ENCODE measurements at places on chromosomes 11 and 22.

- DNase-seq, result no peak
Measured at GRCh38 chr11:267491-267994, 10.7 kb upstream of the NLRP6 start.

DNA sequence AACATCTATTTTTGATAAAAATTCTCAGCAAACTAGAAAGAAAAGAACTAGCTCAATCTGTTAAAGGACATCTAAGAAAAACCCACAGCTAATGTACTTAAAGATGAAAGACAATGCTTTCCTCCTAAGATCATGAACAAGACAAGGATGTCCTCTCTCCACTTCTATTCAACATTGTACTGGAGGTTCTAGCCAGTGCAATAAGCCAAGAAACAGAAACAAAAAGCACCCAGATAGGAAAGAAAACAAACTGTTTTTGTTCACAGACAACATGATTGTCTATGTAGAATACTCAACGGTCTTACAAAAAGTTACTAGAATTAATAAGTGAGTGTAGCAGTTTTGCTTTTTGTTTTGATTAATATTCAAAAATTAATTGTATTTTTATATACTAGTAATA is 7.8 kb downstream of the CD3D start:
- no peak for DNase-seq

DNA sequence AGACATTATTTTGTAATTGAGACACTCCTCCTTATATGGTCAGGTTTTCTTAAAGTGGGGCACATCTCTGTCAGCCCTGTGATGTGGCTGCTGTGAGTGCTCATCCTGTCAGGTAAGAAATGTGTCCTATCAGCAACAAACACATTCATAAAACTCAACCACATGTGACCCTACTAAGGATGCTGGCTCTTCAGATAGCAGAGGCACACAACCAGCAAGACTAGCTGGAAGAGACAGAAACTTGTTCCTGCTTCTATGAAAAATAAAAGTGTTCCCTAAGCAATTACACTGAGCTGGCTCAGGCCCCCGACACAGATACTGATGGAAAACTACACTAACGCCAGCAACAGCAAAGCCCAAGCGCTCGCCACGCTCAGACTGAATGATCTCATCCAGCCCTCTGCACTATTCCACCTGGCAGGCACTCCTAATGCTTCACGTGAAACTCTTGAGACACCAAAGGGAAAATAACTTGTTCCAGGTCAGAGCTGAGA is 49.8 kb upstream of the CYP2D6 start:
- DNase-seq, result peak; percentile 11

DNA sequence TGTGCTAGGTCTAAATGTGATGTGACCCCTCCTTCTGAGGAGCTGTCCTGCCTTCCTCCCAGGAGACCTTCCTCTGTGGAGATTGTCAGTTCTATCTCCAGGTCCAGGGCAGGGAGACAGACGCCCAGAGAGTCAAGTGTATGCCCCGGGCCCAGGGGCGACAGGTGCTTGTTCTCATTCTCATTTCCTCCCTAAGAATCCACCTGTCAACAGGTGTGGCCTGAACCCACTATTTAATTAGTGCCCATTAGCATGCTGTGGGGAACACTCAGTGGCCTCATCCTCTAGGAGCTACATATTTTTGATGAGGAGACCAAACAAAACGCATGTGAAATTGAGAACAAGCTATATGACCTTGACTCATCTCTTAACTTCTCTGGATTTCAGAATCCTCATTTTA is 9.5 kb downstream of the PKNOX2 start:
- no peak for DNase-seq

GRCh38 chr22:50601669-50602337 is 1.2 kb downstream of the MAPK8IP2 start:
- no peak for DNase-seq

GRCh38 chr11:17986711-17987220 is 26.1 kb downstream of the SERGEF start:
- no peak for DNase-seq

DNA sequence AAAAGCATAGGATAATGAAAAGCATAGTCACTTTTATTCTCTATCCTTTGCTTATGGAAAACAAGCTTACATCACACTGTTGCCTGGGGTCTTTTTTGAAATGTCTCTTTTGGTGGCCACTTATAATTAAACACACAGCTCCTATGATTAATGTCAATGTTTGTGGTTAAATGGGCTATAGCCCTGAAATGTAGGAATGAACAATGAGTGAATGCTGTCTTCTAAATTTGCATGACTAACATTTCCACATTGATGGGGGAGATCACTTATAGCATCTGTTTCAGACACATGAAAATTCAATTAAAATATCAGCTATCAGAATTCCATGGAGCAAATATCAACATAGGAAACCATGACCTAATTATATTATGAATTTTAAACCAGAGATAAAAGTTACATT is 171.4 kb upstream of the FAT3 start:
- no peak for DNase-seq

GRCh38 chr22:39522567-39523300 is 2.4 kb downstream of the ATF4 start:
- DNase-seq, result no peak

DNA sequence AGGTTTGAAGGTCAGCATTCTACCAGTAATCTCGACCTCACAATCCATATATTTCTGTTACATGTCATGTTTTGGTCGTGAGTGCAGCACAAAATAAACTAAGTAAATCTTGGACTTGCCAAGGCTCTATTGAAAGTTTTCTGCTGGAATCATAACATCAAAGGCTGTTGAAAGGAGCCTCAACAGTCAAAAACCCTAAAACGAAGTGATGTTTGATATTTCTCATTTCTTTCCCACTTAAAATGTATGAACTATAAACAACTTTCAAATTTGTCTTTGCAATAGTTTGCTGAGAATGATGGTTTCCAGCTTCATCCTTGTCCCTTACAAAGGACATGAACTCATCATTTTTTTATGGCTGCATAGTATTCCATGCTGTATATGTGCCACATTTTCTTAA is 1118.5 kb downstream of the LRRC4C start:
- DNase-seq, result no peak

DNA sequence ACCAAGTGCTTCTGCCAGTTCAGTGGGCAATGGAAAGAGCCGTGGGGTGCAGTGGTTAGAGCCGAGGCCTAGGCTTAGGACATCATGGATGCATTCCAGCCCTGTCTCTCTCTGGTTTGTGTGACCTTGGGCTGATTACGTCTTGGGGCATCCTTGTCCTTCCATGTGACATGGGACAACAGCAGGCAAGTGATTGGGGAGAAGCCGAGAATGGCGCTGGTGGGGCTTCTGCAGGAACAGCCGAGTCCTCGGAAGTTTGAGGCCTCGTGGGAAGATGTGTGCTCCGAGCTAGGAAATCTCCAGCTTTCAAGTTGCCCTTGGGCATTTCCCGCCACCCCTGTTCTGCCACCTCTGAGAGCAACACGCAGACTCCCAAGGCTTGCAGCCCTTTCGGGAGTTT is 16.6 kb downstream of the TSPAN18 start:
- no peak for DNase-seq

Measured in astrocyte of the cerebellum (primary cell).